Gastrocnemius medialis (tissue), 4 donors: ENCODE measurements at places on chromosomes 4 and X.

DNA sequence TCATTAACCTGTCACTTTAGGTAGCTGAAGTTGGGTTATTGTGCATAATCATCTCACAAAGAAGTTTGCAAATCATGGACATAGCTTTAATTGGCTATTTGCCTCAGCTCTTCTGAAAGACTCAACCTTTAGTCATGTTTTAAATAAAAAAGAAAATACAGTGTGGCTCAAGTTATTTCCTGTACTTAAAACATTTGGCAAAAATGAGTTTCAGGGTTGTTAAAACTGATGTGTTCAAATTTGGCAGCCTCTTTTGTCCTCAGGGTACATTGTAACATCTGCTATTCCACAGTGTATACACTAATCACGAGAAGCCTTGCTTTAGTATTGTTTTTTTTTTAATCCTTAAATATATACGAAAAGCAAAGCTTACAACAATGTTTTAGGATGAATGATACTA is 31.5 kb upstream of the HPGD start:
- no peak overlapping the region for H3K27ac ChIP-seq
- H3K27me3 ChIP-seq, result no peaks in the 10 kb centered on the region
- no peaks in the 10 kb centered on the region for H3K4me1 ChIP-seq

DNA sequence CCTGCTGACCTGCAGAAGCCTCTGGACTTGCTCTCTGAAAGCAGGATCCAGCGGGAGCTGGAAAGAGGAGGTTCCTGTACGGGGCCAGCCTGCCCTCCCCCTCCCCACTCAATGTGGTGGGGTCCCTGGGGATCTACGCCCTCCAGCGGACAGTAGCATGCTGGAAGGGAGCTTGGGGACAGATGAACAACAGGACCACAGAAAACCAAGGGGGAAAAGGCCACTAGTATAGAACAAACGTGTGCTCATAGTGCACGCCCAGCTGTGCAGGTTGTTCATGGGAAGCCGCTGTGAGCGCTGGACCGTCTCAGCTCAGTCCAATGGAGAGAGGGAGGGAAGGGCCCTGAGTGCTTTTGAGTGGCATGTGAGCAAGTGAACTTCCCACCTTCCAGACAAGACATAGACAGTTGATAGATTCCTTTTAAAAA is 15.8 kb downstream of the HMX1 start:
- no peaks in the 10 kb centered on the region for H3K36me3 ChIP-seq
- no peaks in the 10 kb centered on the region for H3K4me1 ChIP-seq
- H3K27ac ChIP-seq, result no peak overlapping the region

DNA sequence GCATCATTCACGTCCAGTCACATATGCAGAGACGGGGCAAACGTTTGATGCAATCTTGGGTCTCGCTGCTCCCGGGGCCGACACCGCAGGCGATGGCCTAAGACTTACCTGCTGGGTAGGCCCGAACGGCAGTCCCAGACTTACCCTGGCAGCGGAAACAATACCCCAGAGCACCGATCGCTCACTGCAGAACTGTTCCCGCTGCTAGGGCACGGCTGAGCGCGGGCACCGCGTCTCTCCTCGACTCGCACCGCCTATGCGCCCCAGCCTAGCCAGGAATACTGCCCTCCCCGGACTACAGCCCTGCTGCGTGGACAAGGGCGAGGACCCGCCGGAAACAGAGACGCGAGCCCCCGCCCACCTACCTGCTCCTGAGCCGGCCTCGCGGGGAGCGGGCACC is 86.2 kb downstream of the HPRT1 start:
- H3K27me3 ChIP-seq, result peaks cover 23% of the 10 kb centered on the region
- peaks cover 13% of the 10 kb centered on the region for H3K4me1 ChIP-seq
- H3K36me3 ChIP-seq, result no peaks in the 10 kb centered on the region
- H3K4me3 ChIP-seq, result no peak overlapping the region
- no peak for DNase-seq

DNA sequence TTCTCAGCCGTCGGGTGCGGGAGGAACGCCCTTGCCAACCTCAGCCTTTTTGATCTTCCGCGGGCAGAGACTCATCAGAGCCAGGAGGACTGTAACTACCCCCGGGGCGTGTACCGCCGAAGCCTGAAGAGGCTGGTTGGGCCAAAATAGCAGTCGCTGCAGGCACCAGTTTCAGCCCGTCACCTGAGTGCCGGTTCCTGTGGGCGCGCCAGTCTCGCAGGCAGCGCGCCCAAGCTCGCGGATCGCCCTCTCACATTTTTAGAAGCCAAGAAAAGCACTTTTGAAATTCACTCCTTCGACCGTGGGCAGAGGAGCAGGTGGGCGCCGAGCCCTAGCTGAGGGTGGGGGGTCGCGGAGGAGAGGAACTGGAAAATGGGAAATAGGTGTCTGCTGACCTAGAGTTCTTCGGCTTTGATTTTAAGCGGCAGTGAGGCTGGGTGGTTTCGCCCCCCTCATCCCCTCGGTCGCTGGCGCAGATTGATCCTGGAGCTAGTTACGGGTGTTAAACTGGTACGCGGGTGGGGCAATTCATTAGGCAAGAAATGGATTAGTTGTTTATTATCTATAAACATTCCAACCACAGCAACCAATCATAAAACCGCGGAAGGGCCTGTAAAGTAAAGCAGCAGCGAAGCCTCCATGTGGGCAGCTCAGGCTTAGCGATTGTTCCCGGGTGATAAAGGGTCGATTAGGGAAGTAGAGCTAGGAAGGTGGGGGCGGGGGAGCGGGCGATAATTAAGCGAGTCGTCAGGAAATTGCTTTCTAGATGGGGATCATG is 69.2 kb downstream of the FBXO8 start:
- H3K27ac ChIP-seq, result no peak overlapping the region
- no peak for DNase-seq
- H3K4me1 ChIP-seq, result peaks cover 23% of the 10 kb centered on the region

DNA sequence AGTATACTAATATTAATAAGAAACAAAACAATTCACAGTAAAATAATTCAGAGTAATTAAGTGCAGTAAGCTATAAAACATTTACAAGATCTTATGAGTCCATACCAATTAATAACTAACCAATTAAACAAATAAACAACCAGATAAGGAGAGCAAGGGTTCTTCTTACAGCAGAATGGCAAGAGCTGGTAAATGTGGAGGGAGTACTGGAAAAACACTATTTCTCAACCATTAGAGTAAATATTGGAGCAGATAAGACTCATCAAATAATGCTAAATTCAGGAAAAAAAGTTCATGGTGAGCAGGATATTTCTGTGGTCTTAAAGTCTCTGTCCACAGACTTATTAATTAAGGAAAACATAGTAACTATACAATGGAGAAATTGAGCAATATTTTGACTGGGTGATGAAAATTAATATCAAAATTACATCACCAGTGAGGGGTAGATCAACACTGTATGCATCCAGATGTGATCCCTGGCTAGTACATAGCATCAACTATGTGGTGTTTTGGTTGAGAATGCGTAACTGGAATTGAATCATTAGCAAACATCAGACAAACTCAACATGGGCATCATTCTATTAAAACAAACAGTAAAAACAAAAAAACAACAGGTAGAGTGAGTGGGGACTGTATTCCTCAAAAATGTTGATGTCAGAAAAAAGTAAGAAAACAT is 1376.7 kb downstream of the PCDH19 start:
- DNase-seq, result no peak
- no peaks in the 10 kb centered on the region for H3K36me3 ChIP-seq
- no peaks in the 10 kb centered on the region for H3K27me3 ChIP-seq
- no peak overlapping the region for H3K4me3 ChIP-seq
- H3K27ac ChIP-seq, result no peak overlapping the region
- H3K4me1 ChIP-seq, result no peaks in the 10 kb centered on the region

DNA sequence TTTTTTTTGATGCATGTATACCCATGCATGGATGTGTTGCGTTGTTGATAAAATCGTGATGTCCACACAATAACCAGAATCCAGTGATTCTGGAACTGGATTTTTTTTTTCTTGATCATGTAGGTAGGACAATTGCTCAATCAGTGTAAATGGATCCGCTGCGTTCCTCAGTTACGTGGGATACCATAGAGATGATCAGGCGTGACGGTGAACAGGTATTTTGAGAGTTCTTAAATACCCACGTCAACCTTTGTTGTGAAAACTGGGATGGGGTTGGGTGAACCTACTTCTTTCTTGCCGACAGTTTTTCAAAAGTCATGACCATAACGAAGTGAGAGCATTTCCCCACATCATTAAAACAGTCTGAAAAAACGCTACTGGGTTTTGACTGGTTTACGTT is 913 bp upstream of the SMIM10L2A start:
- H3K4me3 ChIP-seq, result no peak overlapping the region
- no peak overlapping the region for H3K27ac ChIP-seq
- H3K4me1 ChIP-seq, result no peaks in the 10 kb centered on the region
- H3K27me3 ChIP-seq, result no peaks in the 10 kb centered on the region
- H3K36me3 ChIP-seq, result no peaks in the 10 kb centered on the region

DNA sequence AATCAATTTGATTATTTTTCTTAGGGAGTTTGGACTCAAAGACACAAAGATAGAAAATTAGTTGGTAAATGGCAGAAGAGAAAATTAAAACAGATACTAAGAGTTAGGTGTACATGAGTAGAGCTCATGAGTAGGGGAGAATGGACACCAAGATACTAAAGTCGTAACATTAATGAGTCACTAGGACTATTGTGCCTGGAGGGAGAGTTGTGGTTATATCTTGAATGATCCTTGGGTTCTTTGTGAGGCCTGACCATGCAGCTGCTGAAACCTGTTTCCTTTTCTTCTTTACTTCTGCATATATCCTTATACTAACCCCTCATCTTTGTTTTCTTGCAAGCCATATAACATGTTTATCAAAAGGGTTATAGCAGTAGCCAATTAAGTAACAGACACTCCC is 532.8 kb downstream of the RPA4 start:
- H3K27ac ChIP-seq, result no peak overlapping the region
- H3K4me1 ChIP-seq, result no peaks in the 10 kb centered on the region
- no peaks in the 10 kb centered on the region for H3K27me3 ChIP-seq
- no peak for DNase-seq
- H3K4me3 ChIP-seq, result no peak overlapping the region
